ENCODE measurements at places on chromosomes 3 and 15. TPM values are rescaled to one million over a fixed set of nuclear protein-coding genes. Genes with fewer than 3 reads are reported as not detected.

GRCh38 chr15:101064795-101065569, 145.8 kb downstream of the LRRK1 start:
- no peaks in the 10 kb centered on the region for H3K4me1 ChIP-seq
- no peaks in the 10 kb centered on the region for H3K27me3 ChIP-seq
- no peaks in the 10 kb centered on the region for H3K36me3 ChIP-seq
- DNase-seq = no peak
- no peak overlapping the region for H3K4me3 ChIP-seq

GRCh38 chr3:45915518-45916231, 27.6 kb upstream of the CXCR6 start:
- H3K27me3 ChIP-seq = no peaks in the 10 kb centered on the region
- H3K4me3 ChIP-seq = 0 out of 2 replicates have a peak overlapping the region, but pooled peaks have one; percentile 15
- no peaks in the 10 kb centered on the region for H3K36me3 ChIP-seq
- H3K4me1 ChIP-seq = peaks cover 10% of the 10 kb centered on the region
- H3K27ac ChIP-seq = no peak overlapping the region

The SGO1 gene
- total RNA-seq = 1.0 TPM

- no peaks in the 10 kb centered on the region for H3K36me3 ChIP-seq
- H3K4me3 ChIP-seq = no peak overlapping the region
- no peak overlapping the region for H3K27ac ChIP-seq
- H3K27me3 ChIP-seq = no peaks in the 10 kb centered on the region
These were observed 15.5 kb downstream of the GLDN start for GRCh38 chr15:51356983-51357382.

The IQCF5 gene
- total RNA-seq = not detected

The HACD2 gene
- total RNA-seq = 41.2 TPM

- H3K4me1 ChIP-seq = no peaks in the 10 kb centered on the region
- no peak overlapping the region for H3K27ac ChIP-seq
- no peak for DNase-seq
- H3K27me3 ChIP-seq = peaks cover 22% of the 10 kb centered on the region
These were observed 26.9 kb upstream of the KBTBD8 start for GRCh38 chr3:66971245-66971644.

DNA sequence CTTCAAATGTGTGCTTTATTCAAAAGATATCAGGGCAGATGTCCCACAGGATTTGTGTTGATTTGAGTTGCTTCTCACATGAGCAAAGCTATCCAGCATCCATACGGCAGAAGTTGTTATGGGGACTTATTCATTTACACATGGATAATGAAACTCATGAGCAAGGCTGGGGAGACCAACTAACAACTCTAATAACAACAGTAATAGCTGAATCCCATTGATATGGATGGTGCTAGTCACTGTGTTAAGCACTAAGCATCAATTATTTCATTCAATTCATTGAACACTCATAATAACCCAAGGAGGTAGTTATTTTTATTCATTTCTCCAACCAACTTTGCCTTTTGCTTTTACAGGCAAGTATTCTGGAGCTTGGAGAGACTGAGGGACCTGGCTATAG, 1094.2 kb upstream of the CFAP20DC start:
- no peaks in the 10 kb centered on the region for H3K27me3 ChIP-seq
- H3K4me3 ChIP-seq = no peak overlapping the region
- H3K36me3 ChIP-seq = no peaks in the 10 kb centered on the region
- no peak for DNase-seq

- H3K4me1 ChIP-seq = peaks cover 10% of the 10 kb centered on the region
- no peak overlapping the region for H3K27ac ChIP-seq
- H3K36me3 ChIP-seq = no peaks in the 10 kb centered on the region
- H3K4me3 ChIP-seq = no peak overlapping the region
- H3K27me3 ChIP-seq = no peaks in the 10 kb centered on the region
These were observed 246.1 kb downstream of the NFKBIZ start for GRCh38 chr3:102095383-102095782.

DNA sequence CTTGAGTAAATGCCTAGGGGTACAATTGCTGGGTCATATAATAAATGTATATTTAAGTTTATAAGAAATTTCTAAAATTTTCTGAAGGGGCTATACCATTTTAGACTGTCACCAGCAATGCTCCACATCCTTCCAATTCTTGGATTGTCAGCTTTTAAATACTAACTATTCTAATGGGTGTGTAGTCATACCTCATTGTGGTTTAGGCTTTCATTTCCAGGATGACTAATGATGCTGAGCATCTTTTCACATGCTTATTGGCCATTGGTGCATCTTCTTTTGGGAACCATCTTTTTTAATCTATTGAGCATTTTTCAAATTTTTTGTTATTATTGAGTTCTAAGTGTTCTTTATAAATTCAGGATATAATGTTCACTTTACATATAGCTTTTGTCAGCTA, 52.5 kb upstream of the CORO2B start:
- H3K4me1 ChIP-seq = peaks cover 42% of the 10 kb centered on the region
- DNase-seq = peak; percentile 89
- no peak overlapping the region for H3K4me3 ChIP-seq
- H3K27me3 ChIP-seq = no peaks in the 10 kb centered on the region
- H3K27ac ChIP-seq = peak overlapping the region; percentile 83
- no peaks in the 10 kb centered on the region for H3K36me3 ChIP-seq

- peak; percentile 94 for DNase-seq
- no peaks in the 10 kb centered on the region for H3K27me3 ChIP-seq
- H3K4me1 ChIP-seq = peaks cover 27% of the 10 kb centered on the region
- H3K27ac ChIP-seq = no peak overlapping the region
These were observed 57.5 kb upstream of the TRA2B start for GRCh38 chr3:185995352-185995751.

GRCh38 chr15:65370885-65371284, 6.9 kb downstream of the IGDCC3 start:
- H3K4me3 ChIP-seq = no peak overlapping the region
- H3K27ac ChIP-seq = no peak overlapping the region
- no peak for DNase-seq

The MTMR10 gene
- total RNA-seq = 8.1 TPM

GRCh38 chr3:50503504-50504342, at the start of gene CACNA2D2:
TSS of gene CACNA2D2 (minus strand) at chr3:50503634. CDS start at chr3:50503423, 211 bp downstream.
- H3K27ac ChIP-seq = no peak within 1 kb of the TSS
- H3K27me3 ChIP-seq = peaks cover 36% of the 10 kb centered on the region
- H3K4me3 ChIP-seq = peak within 1 kb of the TSS; percentile 40

GRCh38 chr3:39273119-39273518, 6.7 kb downstream of the CX3CR1 start:
- DNase-seq = no peak
- no peak overlapping the region for H3K4me3 ChIP-seq
- H3K27ac ChIP-seq = no peak overlapping the region
- no peaks in the 10 kb centered on the region for H3K4me1 ChIP-seq

DNA sequence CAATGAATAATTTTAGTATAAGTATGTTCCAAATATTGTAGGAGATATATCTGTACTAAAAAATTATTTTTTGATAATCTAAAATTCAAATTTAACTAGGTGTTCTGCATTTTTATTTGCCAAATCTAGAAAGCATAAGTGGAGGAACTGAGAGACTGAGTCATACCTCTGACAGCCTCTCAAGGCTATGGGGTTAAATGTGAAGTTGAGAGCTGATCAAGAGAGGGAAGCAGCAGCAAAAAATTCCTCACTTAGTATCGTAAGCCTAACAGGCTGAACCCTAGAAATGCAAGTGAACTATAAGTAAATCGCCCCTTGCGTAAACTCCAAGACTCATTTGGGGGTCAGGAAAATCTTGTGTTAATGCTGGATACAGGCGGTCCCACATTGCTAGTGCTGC, 12.8 kb upstream of the TOPAZ1 start:
- DNase-seq = no peak
- no peak overlapping the region for H3K4me3 ChIP-seq

DNA sequence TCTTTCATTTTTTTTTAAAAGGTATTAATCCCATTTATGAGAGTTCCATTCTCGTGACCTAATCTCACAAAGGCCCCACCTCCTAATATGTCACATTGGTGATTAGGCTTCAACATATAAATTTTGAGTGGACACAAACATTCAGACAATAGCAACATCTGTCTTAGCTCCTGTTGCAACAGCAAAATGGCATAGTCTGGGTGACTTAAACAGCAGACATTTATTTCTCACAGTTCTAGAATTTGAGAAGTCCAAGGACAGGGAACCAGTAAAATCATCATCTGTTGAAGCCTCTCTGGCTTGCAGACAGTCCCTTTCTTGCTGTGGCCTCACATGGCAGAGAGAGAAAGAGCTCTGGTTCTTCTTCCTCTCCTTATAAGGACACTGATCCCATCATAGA, 3.2 kb upstream of the PLSCR2 start:
- H3K4me1 ChIP-seq = peaks cover 7% of the 10 kb centered on the region
- H3K27ac ChIP-seq = no peak overlapping the region
- H3K4me3 ChIP-seq = no peak overlapping the region
- H3K36me3 ChIP-seq = no peaks in the 10 kb centered on the region
- DNase-seq = no peak

The TM6SF1 gene
- total RNA-seq = not detected

The NEDD4 gene
- 21.8 TPM for total RNA-seq

- no peaks in the 10 kb centered on the region for H3K27me3 ChIP-seq
- H3K36me3 ChIP-seq = no peaks in the 10 kb centered on the region
- no peak overlapping the region for H3K27ac ChIP-seq
- no peaks in the 10 kb centered on the region for H3K4me1 ChIP-seq
- no peak overlapping the region for H3K4me3 ChIP-seq
These were observed 82.1 kb upstream of the ONECUT1 start for GRCh38 chr15:52872036-52872818.
